Mucosa of gallbladder (tissue), 1 donor: ENCODE measurements at places on chromosomes 5 and 9. TPM values are rescaled to one million over a fixed set of nuclear protein-coding genes. Genes with fewer than 3 reads are reported as not detected.

Gene SLCO4C1
- total RNA-seq, result 8.1 TPM

- DNase-seq, result peak; percentile 58
Observed at GRCh38 chr5:74903165-74903787, 37.1 kb upstream of the FAM169A start.

- DNase-seq, result no peak
Observed at GRCh38 chr9:32941701-32942100, 59.7 kb downstream of the APTX start.

Gene HAPLN1
- total RNA-seq, result 0.58 TPM

Gene CCDC192
- total RNA-seq, result not detected

GRCh38 chr5:64979531-64979930, 210.8 kb downstream of the CWC27 start:
- DNase-seq, result no peak
